ENCODE measurements at places on chromosomes 6 and 20.
A peak's percentile ranks its signal among the peaks of the same experiment; 100 is the strongest.

DNA sequence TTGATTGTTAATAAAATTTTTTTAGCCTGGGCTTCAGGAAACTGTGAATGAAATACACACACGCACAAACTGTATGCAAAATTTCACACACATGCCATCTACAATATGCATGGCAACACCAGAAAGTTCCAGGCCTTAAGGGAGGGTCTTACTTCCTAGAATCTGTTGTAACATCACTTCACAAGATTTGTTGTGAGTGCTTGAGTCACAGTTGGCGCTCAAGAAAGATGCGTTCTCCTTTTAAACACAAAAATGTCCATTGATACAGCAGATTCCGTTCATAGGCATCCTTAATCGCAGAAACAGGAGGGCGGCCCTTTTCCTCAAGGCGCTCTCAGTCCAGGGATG is 485 bp upstream of the RTF2 start:
- no peak for DNase-seq

DNA sequence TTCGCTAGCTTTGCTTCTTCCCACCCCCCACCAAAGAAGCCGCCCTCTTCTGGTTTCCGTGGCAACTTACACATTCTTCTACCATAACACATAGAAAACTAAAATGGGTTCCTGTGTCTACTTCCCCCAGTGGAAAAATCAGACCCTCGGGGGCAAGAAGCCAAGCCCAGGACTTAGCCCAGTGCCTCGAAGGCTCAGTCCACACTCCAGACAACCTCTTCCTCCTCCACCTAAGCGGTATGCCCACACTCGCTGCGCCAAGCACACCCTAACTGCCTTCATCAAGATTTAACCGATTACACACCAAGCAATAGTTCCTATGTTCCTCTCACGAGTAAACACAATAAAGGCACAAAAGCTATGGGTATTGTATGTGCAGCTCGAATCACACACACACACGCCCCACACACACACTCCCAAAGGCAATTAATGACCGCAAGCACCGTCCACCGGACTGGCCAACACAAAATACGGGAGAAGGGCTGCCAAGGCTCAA is 537 bp downstream of the PPIL4 start:
- peak; percentile 74 for DNase-seq

- DNase-seq: peak; percentile 31
Measured at GRCh38 chr6:161186173-161186769, 87.6 kb downstream of the AGPAT4 start.

- DNase-seq: no peak
Measured at GRCh38 chr6:136466777-136467176, 83.4 kb downstream of the MAP7 start.

DNA sequence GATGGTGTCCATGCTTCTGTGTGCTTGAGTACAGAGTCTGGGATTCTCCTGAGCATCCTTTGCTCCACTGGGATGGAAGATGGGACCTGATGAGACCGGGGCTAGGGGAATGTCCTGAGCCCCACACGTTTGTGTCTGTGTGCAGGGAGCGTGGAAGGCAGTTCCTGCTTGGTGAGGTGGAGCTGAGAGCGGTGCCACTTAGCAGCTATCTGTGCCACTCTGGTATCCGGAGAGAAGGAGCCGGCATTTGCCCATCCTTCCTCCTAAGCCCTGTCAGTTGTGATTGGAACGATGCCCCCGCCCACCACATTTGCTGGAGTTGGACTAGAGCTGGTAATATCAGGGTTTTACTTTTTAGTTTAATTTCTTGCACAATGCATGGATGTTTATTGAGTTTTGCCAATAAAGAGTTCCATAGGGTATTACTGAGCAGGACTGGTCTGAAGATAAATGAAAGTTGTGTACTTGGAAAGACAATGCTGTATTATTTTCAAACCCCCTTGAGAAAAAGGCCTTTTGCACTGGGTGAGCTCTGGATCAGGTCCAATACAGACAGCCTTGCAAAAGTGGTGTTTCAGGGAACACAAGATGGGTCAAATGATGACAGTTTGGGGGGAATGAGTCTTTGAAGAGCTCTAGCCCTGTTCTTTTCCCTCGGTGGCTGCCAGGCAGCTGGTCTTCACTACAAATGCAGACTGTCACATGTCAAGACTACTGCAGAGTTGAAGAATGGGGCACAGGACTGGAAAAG is 130.8 kb downstream of the SYCP2 start:
- DNase-seq: no peak

- DNase-seq: no peak
Measured at GRCh38 chr6:90157441-90157840, 139.2 kb downstream of the BACH2 start.

GRCh38 chr6:90583179-90583835 is 3.6 kb downstream of the MAP3K7 start:
- peak; percentile 23 for DNase-seq

DNA sequence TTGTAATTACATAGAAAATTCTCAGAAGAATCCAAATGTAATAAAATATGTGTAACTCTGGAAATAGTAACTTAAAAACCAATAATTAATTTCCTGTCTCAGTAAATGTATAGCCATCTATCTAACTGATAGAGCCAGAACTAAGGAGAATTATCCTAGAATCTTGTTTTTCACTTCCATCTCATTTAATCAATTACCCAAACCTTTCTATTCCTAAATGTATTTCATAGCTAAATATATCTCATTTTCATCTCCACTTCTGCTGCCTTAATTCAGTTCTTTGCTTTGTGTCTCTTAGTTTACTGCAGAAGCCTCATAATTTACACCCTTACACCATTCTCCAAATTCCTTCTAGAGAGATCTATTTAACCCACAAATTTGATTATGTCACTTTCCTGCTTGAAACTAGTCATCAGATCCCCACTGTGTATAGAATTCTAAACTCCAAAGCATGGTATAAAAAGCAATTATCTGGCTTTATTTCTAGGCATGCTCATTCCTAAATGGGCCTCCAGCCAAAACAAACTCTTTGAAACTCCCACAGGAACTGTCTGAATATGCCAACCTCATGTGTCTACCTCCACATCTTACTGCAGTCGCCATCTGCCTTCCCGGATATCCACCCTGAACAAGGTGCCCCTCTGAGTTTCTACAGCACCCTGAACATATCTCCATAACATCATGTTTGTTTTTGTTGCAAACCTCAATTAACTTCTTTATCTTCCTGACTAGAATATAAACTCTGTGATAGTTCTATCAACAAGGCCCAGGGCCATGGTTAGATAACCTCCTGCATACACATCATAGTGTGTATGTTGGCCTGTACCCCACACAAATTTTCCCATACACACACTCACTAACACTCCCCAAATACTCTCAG is 70.5 kb upstream of the ADTRP start:
- DNase-seq: no peak
